ENCODE measurements at places on chromosomes 1 and 21. TPM values are rescaled to one million over a fixed set of nuclear protein-coding genes. Genes with fewer than 3 reads are reported as not detected.

SPAG17 gene
- under 0.01 TPM for total RNA-seq

SLAMF9 gene
- total RNA-seq, result not detected

FCMR gene
- not detected for total RNA-seq

ATP5PB gene
- 228 TPM for total RNA-seq

DCST1 gene
- total RNA-seq, result not detected

UBL4B gene
- not detected for total RNA-seq

CENPF gene
- 62.2 TPM for total RNA-seq

MROH9 gene
- not detected for total RNA-seq
